Activated CD8-positive, alpha-beta memory T cell treated with anti-CD3 and anti-CD28 coated beads for 4 hours (primary cell): ENCODE measurements at places on chromosomes 7 and 10.

DNA sequence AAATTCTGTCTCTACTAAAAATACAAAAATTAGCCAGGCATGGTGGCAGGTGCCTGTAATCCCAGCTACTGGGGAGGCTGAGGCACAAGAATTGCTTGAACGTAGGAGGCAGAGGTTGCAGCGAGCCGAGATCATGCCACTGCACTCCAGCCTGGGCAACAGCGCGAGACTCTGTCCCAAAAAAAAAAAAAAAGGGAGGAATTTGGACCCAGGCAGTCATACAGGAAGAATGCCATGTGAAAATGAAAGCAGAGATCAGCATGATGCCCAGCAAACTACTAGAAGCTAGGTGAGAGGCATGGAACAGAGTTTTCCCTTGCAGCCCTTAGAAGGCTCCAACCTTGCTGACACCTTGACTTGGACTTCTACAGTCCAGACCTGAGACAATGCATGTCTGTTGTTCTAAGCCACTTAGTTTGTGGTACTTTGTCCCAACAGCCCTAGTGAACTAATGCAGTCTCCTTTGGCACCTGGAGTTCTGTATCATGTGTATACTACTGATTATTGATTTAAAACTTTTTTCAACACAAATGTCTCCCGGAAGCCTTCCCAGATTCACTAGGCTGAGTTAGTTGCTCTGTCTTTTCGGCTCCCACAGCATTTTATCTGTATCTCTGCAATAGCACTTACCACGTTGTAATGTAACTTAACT, 10.2 kb upstream of the BAG3 start:
- no peak for DNase-seq

GRCh38 chr7:150902078-150903033, 50.0 kb downstream of the AOC1 start:
- DNase-seq: no peak

- no peak for DNase-seq
These were observed 72.4 kb upstream of the DNAAF5 start for GRCh38 chr7:653829-654764.

- DNase-seq: no peak
These were observed 132.8 kb downstream of the DYNC1I1 start for GRCh38 chr7:95905167-95905566.

- DNase-seq: no peak
These were observed 71.5 kb downstream of the AGMO start for GRCh38 chr7:15490291-15490690.

- no peak for DNase-seq
These were observed 86.6 kb upstream of the CYTH3 start for GRCh38 chr7:6359021-6359420.

DNA sequence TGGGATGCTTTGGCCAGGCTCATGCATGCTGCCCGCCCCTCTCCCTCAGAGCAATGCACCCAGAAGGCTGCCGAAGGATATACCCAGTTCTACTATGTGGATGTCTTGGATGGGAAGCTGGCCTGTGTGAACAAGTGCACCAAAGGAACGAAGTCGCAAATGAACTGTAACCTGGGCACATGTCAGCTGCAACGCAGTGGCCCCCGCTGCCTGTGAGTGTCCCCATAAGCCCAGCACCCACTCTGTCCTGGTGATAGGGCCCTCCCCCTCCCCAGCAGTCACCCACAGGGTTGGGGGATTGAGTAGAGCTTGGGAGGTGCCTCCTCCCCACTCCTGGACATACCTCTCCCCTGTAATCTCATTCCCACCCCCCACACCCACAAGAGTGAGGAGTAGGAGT, 7.0 kb upstream of the MUC17 start:
- DNase-seq: no peak

- no peak for DNase-seq
These were observed 245.8 kb downstream of the ARHGAP21 start for GRCh38 chr10:24477915-24478314.

DNA sequence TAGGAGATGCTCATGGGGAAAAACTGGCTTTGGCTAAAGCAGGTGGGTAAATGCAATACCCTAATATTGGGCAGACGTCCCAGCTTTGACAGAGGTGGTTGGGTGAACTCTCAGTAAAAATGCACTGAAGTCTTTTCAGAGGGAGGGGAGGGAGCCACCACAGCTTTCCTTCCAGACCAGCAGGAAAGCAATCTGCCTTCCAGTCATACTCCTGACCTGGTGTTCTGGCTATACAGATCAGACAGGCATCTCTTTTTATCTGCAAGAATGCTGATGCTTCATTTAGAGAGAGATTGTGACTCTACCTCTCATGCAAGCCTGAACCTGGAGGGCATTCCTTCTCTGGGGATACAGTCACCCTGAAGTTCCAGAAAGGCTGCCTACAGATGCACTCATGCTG, 52.6 kb upstream of the ICA1 start:
- DNase-seq: no peak

DNA sequence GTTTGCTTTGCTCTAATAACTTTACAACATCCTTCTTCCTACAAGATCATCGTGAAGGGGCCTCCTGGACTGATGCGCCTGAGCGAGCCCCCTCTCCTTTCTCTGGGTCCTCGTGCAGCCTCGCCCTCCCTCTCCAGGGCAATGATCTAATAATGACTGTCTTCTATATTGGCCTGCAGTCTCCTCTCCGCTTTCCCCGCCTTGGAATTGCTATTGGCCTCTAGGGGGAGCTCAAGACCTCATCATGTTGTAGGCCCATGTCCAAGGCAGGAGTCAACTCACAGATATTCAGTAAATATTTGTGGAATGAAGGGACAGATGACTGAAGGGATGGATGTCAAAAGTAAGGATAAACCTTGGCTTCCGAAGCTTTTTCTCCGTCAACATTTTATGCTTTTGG, 1180.3 kb downstream of the TYW1 start:
- DNase-seq: no peak

DNA sequence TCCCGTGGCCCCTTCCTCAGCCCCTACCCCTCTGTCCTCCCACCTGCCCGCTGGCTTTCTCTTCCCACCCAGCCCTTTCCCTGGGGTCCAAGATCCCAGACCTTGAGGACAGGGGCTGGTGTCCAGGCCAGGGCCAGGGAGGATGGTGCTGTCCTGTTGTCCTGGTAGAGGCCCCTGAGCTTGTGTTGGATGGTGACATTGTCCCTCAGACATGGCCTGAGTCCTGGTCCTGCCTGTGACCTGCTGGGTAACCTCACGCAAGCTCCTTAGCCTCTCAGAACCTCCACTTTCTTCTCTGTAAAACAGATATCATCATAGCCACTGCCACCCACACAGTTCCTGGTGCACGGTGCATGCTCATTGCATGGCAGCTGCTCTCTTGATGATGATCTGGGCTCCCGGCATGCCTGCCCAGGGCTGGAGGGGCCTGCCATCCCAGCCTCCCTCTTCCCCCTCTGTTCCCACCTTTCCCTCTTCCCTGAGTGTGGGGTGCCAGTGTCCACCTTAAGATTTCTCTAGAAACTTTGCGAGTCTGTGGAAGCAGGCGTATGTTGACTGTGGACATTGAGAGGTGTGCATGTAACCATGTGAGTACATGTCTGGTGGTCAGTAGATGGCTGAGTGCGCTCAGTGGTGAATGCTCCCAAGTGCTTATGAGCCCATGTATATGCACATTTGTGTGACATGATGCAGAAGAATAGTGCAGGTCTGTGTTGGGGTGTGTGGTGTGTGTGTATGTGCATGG, 60.4 kb downstream of the NEURL1 start:
- no peak for DNase-seq

GRCh38 chr7:140039066-140039465, 23.7 kb downstream of the PARP12 start:
- no peak for DNase-seq
